ENCODE measurements at places on chromosomes 5 and 9.

DNA sequence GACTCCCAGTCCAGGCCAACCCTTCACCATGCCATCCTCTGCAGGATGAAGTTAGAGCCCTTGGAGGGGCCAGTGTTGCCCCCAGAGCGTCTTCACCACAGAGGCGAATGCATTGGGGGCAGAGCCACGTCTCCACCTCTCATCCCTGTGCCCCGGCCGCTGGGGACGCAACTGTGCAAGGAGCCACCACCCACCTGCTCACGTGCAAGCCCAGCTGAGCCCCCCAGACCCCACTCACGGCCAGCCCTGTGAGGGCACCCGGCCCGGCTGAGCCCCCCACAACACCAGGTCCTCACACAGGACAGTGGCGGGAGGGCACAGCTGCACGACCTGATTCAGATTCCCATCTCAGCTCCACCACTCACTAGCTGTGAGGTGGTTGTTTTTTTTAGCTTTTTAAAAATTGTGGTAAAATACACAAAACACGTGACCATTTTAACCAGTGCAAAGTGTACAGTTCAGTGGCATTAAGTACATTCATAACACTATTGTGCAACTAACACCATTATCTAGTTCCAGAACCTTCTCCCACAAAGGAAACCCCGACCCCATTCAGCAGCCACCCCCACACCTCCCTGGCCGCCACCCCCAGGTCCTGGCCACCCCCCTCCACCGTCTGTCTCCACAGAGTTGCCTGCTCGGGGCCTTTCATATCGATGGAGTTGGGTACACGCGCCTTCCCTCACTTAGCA is 33.5 kb upstream of the UBAC1 start:
- no peak for DNase-seq

GRCh38 chr5:81450940-81451339 is 57.0 kb upstream of the ACOT12 start:
- no peak for DNase-seq

GRCh38 chr5:157994906-157995519 is 136.1 kb upstream of the CLINT1 start:
- no peak for DNase-seq

DNA sequence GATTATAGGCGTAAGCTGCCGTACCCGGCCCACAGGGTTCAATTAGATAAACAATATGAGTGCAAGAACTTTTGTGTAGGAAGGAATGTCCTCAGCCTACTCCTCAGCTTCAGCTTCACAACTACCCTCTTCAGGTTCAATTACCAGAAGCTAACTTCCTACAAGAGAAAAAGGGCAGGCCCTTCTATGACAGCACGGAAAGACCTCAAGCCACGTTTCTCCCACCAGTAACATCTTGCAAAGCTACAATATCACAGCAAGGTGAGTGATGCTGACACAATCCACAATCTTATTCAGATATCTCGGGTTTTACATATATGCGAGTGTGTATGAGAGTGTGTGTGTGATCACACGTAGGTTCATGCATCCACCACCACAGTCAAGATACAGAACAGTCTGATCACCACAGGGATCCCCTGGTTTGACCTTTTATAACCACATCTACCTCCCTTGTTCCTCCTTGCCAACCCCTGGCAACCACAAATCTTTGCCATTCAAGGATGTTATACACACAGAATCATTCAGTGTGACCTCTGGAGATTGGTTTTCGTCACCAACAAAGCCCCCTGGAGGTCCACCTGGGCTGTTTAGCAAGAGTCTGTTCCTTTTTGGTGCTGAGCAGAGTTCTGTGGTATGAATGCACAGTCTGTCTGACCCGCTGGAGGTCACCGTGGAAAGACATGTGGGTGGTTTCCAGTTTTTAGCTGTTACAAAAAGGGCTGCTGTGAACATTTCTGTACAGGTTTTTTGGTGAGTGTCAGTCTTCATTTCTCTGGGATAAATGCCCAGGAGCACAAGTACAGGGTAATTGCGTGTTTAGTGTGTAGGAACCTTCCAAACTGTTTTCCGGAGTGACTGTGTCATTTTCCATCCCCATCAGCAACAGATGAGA is 38.2 kb downstream of the IPPK start:
- no peak for DNase-seq

DNA sequence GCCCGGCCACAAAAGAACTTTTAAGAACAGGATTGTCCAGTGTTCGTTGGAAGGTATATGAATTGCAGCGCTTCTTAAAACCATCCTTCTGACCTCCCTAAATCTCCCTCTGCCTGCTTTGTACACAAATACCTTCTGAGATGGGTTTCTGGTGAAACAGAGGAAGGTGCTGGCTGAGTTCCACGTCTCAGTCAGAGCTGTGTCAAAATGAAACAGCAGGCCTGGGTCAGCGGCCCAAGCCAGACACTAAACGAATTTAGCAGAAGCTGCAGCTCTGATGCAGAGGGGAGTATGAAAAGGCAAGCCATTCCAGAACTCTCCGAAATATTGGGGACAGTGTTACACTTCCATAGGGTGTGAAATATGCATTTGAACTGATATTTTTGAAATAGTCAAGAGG is 37.8 kb upstream of the CRB2 start:
- no peak for DNase-seq

- DNase-seq: no peak
These were observed 45.7 kb upstream of the KDM4C start for GRCh38 chr9:6712041-6712440.

GRCh38 chr9:130805510-130806326 is 29.3 kb upstream of the ABL1 start:
- no peak for DNase-seq

DNA sequence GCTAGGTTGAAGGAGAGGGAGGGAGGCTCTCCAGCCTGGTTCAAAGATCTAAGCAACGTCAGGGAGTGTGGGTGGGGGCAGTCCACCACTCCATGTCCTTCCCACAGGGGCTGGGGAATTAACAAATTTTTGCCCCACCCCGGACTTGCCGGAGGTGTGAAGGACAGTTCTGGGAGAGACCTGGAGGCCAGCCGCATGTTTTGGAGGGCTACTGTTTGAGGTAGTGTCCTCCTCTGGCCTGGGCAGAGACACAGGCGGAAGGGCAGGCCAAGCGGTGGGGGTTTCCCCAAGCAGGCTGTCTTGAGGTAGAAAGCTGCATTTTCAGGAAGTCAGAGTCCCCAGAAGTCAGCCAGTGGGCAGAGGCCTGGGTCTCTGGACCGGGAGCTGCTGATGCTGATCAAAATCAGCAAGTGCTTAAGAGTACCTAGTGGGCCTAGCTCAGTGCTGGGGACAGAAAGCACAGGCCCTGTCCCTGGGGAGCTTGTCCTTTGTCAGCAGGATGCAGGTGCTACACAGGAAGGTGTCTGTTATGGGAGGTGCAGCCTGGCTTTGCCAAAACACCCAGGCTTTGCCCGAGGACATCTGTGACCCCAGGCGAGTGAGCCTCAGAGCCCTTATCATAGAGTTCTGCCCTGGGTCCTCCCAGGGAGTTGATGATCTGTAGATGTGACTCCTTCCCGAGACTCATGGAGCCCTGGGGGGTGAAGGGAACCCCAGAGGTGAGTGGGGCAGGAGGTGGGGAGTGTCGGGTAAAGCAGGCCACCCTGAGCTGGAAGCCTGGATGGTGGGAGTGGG is 18.5 kb downstream of the JADE2 start:
- DNase-seq: no peak

DNA sequence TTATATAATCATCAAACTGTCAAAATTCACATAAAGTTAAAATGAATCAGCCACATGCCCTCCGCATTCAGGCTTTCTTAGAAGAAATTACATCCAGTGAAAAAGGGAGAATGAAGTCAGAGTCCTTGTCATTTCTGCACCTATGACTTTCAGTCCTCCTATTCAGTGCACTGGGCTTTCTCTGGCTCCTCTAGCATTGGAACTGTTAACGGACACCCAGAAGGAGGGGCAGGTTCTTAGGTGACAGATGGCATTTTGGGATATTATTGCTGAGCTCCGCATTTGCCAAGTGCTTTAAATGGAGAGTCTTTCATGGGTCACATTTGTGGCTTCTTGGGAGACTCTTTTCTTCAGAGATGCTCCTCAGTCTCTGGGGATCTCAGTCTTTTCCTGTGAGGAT is 40.0 kb downstream of the ADAMTS19 start:
- DNase-seq: no peak

- DNase-seq: no peak
These were observed 289.9 kb upstream of the SLC30A5 start for GRCh38 chr5:68803881-68804319.

GRCh38 chr5:34750206-34750605 is 88.8 kb upstream of the TTC23L start:
- no peak for DNase-seq

GRCh38 chr9:1880038-1880565 is 135.0 kb upstream of the SMARCA2 start:
- no peak for DNase-seq

GRCh38 chr5:89353837-89354551 is 471.0 kb upstream of the MEF2C start:
- DNase-seq: no peak

DNA sequence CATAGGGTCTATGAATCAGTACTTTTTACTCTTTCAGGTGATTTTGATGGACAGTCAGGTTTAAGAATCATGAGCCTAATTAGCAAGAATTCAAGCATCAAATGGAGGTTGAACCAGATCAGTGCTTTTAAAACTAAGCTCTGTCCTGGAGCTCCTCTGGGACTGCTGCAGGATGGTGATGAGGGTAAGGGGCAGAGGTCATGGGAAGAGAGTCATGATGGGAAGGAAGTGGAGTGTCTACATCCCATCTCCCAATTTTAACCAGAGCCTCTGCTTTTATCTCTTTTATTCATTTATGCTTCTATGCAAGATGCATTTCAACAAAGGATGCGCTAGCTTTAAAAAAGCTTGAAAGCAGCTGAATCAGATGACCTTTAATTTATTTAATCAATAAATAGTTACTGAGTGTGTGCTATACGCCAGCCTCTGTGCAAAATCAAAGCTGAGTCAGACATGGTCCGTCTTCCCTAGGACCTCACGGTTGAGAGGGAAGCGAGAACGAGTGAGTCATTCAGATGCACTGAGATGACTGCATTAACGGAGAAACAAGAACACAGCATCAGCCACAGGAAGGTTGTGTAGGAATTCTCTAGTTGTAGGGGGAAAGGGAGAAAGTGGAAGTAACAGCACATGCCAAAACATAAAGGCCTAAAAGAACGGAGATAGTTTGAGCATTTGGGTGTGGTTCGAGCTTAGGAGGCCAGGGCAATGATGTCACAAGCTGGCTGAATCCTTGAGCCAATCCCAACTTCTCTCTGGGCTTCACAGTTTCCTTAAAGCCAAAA is 441.6 kb upstream of the BRINP1 start:
- no peak for DNase-seq

DNA sequence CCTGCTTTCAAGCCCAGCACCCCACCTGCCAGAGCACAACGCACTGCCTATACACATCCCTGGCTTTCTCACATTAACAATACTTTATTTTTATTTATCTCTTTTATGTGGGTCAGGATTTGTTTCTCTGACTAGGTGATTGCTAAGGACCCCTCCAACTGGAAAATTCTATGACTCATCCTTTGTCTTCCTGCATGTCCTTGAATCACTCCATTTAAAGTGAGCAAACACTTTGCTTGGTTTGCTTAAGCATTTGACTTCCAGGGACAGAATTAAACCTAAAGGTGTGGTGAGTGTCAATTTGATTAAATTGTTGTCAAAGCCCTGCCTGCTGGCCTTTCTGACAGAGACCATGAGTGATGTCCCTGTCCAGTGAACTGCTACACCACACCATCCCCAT is 536.5 kb upstream of the BRINP1 start:
- DNase-seq: no peak

DNA sequence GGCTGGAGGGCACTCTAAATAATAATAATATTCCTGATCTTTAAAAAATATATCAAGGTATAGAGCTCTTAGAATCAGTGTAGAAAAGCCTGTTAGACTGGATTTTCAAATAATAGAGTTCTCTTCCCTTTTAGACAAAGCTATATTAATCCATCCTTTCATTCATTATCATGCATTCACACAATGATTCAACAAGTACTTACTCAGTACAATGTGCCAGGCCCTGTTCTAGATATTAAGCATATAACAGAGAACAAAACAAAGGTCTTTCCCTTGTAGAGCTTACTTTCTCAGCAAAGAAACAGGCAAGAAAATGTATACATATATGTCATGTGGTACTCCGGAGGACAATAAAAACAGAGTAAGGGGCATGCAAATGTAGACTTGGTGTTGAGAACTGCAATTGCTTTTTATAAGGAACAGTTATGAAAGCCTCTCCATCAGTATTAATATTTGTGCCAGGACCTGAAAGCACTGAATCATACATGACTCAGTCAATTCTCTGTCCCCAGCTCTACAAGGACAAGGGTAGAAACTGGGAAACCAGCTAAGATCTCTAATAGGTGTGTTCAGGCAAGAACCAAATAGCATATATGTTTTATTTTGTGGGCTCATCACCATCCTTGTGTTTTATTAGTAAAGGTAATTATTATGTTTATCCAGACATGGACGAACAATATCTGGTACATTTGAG is 72.2 kb downstream of the PIP5K1B start:
- no peak for DNase-seq

GRCh38 chr5:176608937-176609723 is 826 bp downstream of the GPRIN1 start:
- no peak for DNase-seq

- no peak for DNase-seq
These were observed 417.1 kb downstream of the DMRTA1 start for GRCh38 chr9:22863736-22864135.

- no peak for DNase-seq
These were observed 280.1 kb upstream of the DMRT1 start for GRCh38 chr9:561427-561826.

- DNase-seq: no peak
These were observed 278 bp upstream of the NIPSNAP3A start for GRCh38 chr9:104747245-104747564.

GRCh38 chr5:34499001-34499734 is 157.0 kb upstream of the RAI14 start:
- no peak for DNase-seq

DNA sequence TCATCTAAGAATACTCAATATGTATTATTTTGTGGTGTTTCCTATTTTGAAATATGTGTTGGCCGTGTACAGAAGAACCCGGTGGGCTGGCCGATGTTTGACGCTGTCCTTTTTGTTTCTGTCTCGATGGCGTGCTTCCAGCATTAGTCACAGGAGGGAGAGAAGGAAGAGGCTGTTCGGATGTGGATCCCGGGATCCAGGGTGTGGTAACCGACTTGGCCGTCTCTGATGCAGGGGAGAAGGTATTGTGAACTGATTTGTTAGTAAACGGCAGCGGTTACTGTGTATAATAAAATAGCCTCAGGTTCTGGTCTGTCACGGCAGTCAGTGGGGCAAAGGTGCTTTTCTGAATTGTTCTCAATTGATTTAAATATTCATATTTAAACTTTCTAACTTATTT is 275.0 kb downstream of the ARHGEF28 start:
- no peak for DNase-seq

DNA sequence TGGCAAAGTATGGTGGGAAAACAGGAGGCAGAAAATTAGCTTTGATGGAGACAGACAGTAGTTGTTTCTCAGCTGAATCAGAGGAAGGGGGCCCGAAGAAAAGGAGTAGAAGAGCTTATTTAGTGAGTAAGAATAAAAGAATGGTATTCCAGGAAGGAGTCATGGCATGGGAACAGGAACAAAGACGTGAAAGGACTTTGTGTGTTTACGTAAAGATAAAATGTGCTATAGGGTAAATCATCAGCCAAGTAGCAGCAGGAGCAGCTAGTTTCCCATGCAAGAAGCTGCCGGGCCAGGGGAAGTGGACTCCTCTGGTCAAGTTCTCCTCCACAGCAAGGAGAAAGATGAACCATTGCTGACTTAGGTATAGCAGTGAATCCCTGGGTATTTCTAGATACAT is 454.5 kb downstream of the HINT1 start:
- DNase-seq: no peak
